Bronchus fibroblast of lung (primary cell): ENCODE measurements at places on chromosomes 7 and 10. TPM values are rescaled to one million over a fixed set of nuclear protein-coding genes. Genes with fewer than 3 reads are reported as not detected.

Gene SCART1
- 0.15 and 0.34 TPM in 2 replicates for total RNA-seq

Gene LIPJ
- total RNA-seq = not detected in 2 replicates

Gene MKI67
- 34.0 and 35.1 TPM in 2 replicates for total RNA-seq

Gene TBC1D12
- total RNA-seq = 3.3 and 4.0 TPM in 2 replicates

Gene SORBS1
- total RNA-seq = 0.34 and 0.59 TPM in 2 replicates

Gene MCU
- total RNA-seq = 18.4 and 24.4 TPM in 2 replicates

Gene PIK3AP1
- total RNA-seq = not detected in 2 replicates

Gene HABP2
- not detected in 2 replicates for total RNA-seq

Gene RNF148
- total RNA-seq = not detected in 2 replicates
